ENCODE measurements at places on chromosomes 4 and X.

DNA sequence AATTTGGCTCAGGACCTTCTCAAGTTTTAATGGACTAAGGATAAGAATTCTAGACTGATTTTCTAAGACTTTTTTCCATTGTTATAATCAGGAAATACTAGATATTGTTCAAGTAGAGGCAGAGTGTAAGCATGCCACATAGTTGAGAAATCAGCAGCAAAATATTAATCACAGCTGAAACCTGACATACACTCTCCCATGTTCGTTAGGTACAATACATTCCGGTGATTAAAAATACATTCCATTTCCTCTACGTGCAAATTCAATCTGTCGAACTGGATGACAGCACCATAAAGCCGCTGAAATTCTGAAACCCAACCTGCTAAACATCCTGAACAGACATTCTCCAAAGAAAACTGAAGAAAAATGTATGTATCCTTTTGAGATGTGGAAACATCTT, 587.6 kb upstream of the DIPK2B start:
- DNase-seq: no peak

DNA sequence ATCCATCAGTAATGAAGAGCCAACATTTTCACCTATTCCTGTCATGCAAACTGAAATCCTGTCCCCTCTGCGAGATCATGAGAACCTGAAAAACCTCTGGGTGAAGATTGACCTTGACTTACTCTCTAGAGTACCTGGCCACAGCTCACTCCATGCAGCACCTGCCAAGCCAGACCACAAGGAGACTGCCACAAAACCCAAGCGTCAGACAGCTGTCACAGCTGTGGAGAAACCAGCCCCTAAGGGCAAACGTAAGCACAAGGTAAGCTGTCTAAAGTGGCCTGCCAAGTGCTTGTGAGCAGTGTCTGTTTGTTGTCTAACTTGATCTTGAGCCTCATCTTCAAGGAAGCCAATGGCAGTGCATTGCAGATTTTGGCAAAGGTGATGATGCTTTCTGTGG, 455.9 kb downstream of the AFF2 start:
- no peak for DNase-seq

DNA sequence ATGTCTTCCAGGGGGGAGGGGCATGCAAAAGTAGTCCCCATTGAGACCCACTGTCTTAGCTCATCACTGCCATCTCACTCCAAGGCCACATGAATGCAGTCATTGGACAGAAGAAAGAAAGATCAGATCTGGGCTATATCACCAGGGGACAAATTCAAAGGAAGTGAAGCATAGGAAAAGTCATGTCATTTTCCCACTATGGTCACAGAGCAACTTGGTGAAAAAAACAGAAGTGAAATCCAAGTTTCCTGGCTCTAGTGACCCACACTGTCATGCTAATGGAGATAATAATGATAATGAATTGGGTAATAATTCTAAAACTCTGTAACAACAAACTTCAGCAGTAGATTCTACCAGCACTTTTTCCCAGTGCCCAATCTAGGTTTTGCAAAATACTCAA, 9.9 kb downstream of the LHFPL1 start:
- no peak for DNase-seq

DNA sequence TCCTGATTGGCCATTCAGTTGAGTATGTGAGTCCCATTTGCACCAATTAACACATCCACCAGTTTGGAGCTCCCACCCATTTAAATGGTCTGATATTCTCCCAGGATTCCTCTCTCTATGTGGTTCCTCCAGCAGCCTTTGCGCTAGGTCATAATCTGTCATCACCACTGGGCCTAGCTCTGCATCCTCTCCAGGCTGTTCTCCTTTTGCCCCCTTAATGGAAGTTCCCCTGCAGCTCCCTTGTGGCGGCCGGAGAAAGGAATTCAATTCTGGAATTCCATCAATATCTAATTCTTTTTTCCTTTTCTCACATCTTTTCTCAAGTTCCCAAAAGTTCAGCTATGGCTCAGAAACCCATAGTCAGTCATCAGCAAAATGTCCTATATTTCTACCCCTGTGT, 2184.4 kb upstream of the AGA start:
- DNase-seq: no peak

GRCh38 chr4:103496800-103497199, 223.0 kb downstream of the TACR3 start:
- DNase-seq: no peak

- DNase-seq: peak; percentile 48
These were observed 339 bp downstream of the CUL4B start for GRCh38 chrX:120560405-120560841.

GRCh38 chr4:123034023-123034422, 111.6 kb upstream of the NUDT6 start:
- no peak for DNase-seq

DNA sequence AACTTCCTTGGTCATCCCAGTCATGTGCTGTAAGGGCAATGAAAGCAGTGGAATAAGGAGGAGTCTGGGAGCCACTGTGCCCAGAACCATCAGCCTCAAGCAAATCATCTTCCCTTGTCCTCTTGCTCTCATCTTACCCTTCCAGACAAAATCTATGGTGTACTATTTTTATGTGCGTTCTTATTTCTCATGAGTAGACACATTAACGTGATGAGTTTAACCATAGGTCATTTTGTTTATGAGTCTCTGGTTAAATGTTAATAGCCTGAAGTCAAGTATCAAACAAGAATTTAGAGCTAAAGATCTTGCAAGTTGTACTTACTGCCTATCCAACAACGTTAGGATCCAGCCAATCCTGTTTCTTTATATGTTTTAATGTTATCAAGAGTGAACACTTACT, 495.3 kb downstream of the SPRY1 start:
- DNase-seq: no peak

DNA sequence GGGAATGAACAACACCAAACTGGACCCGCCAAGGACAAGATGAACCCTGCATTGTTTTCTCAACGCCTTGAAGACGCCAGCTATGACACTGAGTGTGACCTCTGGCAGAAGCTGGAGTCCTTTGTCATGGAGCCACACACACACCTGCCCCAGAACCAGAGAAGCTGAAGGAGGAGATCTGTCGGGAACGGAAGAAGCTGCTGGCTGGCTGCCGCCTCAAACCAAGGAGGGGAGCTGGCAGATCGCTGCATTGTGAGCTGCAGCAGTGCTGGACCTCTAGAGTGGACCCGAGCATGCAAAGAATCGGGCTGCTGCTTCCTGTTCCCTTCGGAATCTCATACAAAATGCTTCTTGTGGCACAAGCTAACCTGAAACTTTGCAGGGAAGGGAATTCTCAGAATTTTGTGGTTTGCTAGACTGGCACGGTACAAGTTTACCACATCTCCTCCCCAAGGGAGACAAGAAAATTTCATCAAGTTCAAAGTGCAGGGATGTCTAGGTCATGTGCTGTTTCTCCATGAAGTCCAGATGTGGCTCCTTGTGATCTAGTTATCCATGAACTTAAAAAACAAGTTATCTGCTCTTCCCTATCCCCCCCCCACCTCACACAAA, 23.4 kb upstream of the GLRB start:
- no peak for DNase-seq

GRCh38 chrX:153519569-153520286, 2.3 kb downstream of the ATP2B3 start:
- no peak for DNase-seq

- DNase-seq: no peak
These were observed 837.4 kb downstream of the TRIML1 start for GRCh38 chr4:188976644-188977115.

GRCh38 chrX:41960142-41960541, 36.8 kb upstream of the CASK start:
- DNase-seq: no peak

GRCh38 chrX:97845451-97845850, 961.7 kb downstream of the RPA4 start:
- no peak for DNase-seq

GRCh38 chrX:52867610-52868348, at the start of gene XAGE3:
XAGE3 (minus strand) TSS chrX:52868083; CDS start chrX:52867133, 950 bp downstream.
- DNase-seq: no peak

- DNase-seq: peak; percentile 57
These were observed at the start of gene GPC3 for GRCh38 chrX:133985164-133985966. GPC3 (minus strand) TSS chrX:133985594.

DNA sequence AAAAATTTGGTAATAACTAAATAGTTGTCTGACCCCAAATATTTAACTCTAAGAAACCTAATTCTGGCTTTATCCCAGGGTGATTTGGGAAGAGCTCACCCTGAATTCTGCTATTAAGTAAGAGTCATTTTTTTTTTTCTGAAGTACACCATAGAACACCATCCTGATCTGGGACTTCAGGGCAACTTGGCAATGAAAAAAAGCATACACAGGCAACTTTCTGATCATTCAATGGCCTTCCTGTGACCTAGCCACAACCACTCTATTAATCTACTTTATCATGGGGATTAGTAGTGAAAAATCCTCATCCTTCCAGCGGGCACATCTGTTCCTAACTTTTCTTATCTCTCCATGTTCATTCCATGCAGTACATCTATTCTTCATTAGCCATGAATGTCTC, 333.2 kb upstream of the MAD2L1 start:
- no peak for DNase-seq

- DNase-seq: peak; percentile 26
These were observed 529.9 kb downstream of the MID1IP1 start for GRCh38 chrX:39331082-39331704.

GRCh38 chrX:48696909-48697727, 584 bp downstream of the SUV39H1 start:
- peak; percentile 27 for DNase-seq

DNA sequence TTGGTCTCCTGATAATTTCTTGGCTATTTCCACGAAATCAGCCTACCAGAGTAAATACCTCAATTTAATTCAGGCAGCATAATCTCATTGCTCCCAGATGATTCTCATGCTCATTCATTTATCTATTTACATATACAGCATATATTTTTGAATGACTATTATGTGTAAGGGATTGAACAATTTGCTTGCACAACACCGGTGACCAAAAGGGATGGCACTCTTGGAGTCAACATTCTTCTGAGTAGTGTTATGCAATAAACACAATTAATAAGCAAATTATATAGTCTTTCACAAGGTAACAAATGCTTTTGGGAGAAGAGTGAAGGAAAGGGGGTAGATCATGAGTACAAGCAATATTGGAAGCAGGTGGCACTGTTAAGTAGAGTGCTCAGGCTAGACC, 1015.3 kb downstream of the ARAP2 start:
- no peak for DNase-seq

DNA sequence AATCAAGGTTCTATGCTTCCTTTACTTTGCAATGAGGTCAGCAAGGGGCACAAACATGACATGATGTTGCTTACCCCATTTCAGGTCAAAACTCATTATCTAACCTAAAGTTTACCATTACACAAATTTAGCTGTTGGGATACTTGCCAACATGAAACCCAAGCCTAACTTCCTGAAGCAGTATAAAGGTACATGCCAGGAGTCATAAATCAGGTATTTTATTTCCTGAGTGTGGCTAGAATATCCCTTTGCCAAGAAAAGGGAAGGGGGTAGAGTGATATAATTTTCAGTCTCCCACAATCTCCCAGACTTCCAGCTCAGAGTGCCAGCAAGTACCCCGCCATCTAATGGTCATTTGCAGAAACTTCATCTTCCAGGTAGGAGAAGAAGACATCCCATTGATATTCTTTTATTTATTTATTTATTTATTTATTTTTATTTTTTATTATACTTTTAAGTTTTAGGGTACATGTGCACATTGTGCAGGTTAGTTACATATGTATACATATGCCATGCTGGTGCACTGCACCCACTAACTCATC, 136.6 kb downstream of the NEXMIF start:
- no peak for DNase-seq

- DNase-seq: no peak
These were observed 24.2 kb downstream of the ERVMER34-1 start for GRCh38 chr4:52726826-52727580.

- no peak for DNase-seq
These were observed 211.4 kb downstream of the MID1IP1 start for GRCh38 chrX:39012621-39013111.

- DNase-seq: no peak
These were observed 44.5 kb downstream of the BRWD3 start for GRCh38 chrX:80765220-80765625.

- DNase-seq: no peak
These were observed 251 bp downstream of the KIAA0232 start for GRCh38 chr4:6782846-6783110.

- DNase-seq: no peak
These were observed 71.7 kb downstream of the APBB2 start for GRCh38 chr4:41142376-41143310.

DNA sequence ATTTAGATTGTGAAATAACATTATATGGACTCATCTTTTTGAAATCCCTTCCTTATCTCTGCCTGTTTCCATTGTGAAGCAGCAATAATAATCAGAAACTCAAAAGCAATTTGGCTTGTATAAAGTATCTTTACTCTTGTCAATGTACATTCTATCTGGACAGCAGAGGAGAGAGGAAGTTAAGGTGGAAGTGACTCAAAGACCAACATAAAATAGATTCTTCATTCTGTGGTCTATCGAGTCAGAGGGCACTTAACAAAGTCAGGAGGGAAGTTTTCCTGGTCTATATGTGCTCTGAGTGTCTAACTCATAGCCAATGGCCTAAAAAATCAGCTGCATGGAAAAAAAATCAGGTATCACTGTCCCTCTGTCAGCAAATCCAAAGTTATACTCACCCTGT, 155.5 kb downstream of the EMCN start:
- no peak for DNase-seq

- no peak for DNase-seq
These were observed 36.0 kb downstream of the RTL9 start for GRCh38 chrX:110394651-110395050.

DNA sequence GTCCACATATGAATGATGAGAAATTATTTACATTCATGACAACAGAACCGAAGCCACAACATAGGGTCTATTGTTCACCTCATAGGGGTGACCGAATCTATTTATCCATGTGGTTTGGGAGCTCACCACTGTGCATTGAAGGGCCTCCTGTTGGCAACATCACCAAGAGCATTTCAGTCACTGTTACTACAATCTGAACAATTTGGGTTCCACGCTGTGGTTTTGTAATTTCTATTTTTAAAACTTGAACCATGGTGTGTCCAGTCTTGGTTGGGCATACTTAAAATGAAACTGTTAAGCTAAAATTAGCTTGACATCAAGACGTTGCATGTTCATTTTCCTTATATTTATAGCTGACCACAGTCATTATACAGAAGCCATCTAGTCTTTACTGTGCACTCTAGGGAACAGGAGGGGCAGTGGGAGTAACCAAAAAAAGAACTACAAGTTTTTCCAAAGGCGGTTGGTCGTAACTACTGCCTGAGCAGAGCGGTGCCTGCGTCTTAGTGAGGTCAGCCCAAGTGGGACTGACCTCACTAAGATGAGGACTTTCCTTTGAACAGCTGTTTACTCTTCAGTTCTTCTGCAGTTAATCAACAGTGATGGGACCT, 192.1 kb downstream of the SPRY1 start:
- DNase-seq: no peak

GRCh38 chr4:62133977-62134376, 933.9 kb downstream of the ADGRL3 start:
- no peak for DNase-seq

- no peak for DNase-seq
These were observed 8.5 kb downstream of the TRIM2 start for GRCh38 chr4:153212736-153213135.

Measured in CD4-positive, alpha-beta T cell treated with Interleukin-17A for 4 hours (primary cell).